Skin of body (tissue), 3 donors: ENCODE measurements at places on chromosomes 2 and 18.

- no peak for DNase-seq
Observed at GRCh38 chr18:75322206-75322605, 105.3 kb downstream of the SMIM21 start.

- DNase-seq: no peak
Observed at GRCh38 chr2:35932276-35932963, 423.2 kb upstream of the CRIM1 start.

- no peak for DNase-seq
Observed at GRCh38 chr18:48794251-48794970, 156.4 kb downstream of the SMAD7 start.

- DNase-seq: no peak
Observed at GRCh38 chr2:8307606-8308180, 374.2 kb upstream of the ID2 start.

DNA sequence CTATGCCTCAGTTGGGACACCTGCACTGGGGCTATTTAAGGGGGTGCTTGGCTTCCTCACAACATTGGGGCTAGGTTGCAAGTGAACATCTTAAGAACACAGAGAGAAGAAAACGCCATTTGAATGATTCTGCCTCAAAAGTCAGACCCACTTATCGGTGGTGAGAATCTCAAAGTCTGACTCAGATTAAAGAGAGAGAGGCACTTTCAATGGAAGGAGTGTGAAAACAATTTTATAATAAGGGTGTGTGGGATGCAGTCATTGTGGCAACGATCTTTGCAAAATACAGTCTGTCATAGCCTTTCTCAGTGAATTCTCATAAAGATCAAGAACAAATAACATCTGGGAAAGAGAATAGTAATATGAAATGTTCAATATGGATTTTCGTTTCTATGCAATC is 41.8 kb downstream of the CCDC102B start:
- DNase-seq: no peak

GRCh38 chr2:60317844-60318243 is 235.6 kb downstream of the BCL11A start:
- no peak for DNase-seq

- no peak for DNase-seq
Observed at GRCh38 chr2:240131941-240132650, 4.0 kb downstream of the COPS9 start.

- DNase-seq: no peak
Observed at GRCh38 chr2:3107567-3107966, 270.1 kb downstream of the EIPR1 start.

DNA sequence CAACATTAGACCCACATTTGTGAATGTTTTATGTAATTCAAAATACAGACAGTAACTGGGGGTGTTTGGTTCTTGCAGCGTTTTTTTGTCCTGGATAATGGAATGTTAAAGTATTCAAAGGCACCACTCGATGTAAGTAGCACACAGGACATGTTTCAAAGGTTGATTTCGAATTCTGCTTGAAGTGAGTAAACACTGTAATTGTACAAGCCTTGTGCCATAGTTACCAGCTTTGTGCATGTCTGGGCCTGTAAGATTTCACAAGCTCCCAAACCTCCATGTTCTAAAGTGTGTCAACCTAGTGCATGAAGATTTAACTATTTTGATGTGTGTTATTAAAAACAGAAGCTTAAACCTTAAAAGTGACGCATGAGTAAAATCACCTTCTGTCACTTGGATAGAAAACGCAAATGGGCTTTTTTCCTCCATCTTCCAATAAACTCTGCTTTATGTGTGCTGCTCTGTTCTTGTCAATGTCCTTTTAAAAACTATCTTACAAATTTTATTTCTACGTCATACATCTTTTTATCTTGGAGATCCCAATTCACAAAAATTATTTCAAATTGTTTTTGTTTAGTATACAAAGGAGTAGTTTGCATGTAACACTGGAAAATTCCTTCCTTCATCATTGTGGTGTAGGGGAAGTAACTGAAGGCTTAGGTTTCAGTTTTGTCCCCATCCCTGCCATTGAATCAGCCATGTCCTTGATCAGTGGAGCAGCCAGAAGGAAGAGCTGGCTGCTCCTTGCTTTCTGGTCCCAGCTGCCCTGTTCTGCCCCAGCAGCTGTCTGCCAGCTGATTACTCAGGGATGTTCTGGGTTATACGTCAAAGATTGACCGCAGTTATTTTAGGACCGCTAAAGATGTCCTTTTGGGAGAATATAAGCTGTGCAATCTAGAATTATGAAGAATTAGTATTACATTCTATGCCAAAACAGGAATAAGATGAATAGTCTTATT is 119.2 kb downstream of the PRKRA start:
- DNase-seq: peak; percentile 4

DNA sequence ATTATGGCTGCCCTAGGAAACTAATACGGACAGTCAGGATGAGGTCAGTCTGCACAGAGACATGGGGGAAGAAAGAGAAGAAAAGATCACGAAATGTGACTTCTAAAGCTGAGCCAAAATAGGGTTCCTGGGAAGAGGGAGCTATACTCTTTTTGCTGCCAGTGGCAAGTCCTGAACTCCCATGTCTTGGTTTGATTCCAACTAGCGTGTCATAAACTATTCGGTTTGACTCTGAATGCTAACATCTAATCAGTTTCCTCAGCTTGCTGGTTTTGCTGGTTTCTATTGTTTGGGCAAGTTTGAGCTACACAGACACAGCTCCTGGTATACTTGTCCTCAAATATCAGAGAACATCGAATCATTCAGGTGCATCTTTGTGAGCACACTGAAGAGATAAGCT is 80.5 kb upstream of the CYP1B1 start:
- no peak for DNase-seq

GRCh38 chr2:66684289-66684688 is 249.4 kb downstream of the MEIS1 start:
- DNase-seq: no peak

- no peak for DNase-seq
Observed at GRCh38 chr2:210655229-210655975, 99.0 kb downstream of the CPS1 start.

DNA sequence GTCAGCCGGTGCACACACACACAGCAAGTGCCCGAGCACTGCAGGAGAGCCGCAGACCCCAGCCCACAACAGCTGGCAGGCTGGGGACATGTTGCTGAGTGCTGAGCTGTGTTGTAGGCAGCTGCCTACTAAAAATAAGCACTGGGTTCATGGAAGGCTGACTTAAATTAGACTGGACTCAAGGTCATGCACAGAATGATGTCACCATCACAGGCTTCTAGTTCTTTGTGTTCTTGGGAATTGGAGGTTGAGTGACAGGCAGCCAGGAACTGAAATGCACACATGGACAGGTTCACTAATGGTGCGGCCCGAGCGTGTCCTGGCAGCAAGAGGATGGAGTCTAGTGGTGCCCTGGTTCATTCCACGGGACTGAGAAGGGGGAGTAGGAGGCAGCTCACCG is 71.3 kb downstream of the VWA3B start:
- DNase-seq: peak; percentile 21

- DNase-seq: no peak
Observed at GRCh38 chr18:55228191-55228590, 268.9 kb upstream of the CCDC68 start.

- DNase-seq: no peak
Observed at GRCh38 chr18:12689256-12689850, 13.2 kb downstream of the CEP76 start.

DNA sequence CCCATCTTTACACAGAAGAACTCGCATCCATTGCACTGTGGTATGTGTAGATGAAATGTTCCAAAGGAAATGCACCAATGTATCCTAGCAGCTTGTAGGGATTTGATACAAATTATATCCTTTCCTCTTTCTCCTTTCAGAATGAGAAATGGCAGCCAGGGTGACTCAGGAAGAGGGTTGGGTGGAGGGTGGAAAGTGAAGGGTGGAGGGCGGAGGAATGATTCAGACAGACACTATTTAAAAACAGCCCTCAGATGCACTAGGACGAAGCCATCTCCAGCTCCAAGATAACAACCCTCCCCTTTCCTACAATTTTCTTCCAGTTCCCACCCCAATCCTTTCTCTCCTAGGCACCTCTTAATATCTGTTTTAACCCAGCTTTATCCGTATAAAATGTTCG is 96.2 kb upstream of the STK39 start:
- no peak for DNase-seq

- no peak for DNase-seq
Observed at GRCh38 chr18:76405280-76405679, 89.8 kb downstream of the ZNF516 start.

DNA sequence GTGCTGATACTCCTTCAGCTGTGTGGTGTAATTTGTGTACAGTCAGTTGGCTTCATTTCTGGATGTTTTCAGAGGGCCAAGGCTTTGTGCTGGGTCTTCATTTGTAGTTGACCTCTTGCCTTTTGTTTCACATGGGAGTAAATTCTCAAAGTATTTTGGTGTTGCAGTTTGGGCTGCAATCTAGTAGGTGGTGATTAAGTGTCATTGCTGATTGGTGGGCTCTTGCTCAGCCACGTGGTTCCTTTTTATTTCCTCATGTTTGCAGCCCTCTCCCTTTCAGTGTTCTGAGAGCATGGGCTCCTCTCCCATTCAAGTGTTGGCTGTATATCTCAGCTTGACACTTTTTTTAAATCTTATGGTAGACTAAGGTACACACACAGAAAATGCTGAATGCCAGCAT is 96.8 kb downstream of the SNTG2 start:
- no peak for DNase-seq

- no peak for DNase-seq
Observed at GRCh38 chr2:29766191-29766590, 155.2 kb downstream of the ALK start.

DNA sequence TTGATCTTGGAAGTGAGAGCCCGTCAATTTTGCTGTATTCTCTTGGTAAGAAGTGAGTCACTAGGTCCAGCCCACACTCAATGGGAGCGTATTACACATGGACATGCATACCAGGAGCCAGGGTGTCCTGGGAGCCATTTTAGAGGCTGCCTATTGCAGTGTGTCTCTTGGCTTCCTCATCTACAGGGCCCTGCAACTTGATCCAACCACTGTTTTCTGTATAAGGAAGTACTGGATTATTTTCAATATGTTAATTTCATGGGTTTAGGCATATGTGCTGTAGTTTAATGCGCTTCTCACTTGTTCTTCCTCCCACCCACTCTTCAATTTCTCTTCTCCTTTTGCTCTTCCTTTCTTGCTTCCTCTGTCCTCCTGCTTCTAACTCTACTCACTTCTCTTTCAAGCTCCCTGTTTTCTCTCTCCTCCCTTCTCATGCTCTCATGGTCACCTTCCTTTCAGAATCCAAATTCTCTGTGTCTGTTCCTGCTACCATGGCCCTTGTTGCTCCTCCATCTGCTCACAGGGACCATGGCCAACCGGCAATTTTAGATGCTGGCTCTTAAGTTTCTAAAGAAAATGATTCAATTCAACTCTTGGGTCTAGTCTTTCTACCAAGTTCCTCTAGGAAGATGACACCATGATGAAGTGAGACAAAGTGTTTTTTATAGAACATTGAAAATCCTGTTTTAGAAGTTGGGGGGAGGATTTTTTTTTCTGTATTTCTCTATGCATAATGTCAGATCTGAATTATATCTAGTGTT is 152.0 kb upstream of the ZEB2 start:
- DNase-seq: no peak

DNA sequence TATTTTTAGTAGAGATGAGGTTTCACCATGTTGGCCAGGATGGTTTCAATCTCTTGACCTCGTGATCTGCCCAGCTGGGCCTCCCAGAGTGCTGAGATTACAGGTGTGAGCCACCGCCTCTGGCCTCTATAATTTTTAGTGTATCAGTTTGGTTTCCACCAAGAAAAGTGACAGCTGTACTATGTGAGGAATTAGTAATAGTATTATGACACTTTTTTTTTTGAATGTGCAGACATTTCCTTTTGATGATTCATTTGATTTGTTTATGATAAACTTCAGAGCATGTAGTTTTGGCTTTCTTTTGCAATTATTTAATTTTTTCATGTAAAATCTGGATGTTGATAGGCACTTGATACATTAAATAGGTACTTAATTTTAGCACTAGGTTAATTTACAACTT is 61.5 kb downstream of the PTPN4 start:
- no peak for DNase-seq

DNA sequence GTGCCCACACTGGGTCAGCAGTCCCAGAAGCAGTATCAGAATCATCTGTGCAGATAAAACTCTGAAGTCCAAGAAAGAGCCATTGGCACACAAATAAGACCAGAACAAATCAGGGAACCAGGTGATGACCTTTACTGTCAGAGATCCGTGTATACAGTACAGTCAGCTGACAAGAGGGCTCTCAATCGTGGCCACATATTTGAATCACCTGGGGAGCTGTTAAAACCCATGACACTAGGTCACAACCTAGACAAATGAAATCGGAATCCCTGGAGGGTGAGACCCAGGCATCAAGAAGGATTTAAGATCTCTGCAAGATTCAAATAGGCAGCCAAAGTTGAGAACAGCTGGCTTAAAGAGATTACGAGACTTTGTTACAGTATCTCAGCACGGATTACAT is 807.1 kb downstream of the RNF144A start:
- DNase-seq: no peak

DNA sequence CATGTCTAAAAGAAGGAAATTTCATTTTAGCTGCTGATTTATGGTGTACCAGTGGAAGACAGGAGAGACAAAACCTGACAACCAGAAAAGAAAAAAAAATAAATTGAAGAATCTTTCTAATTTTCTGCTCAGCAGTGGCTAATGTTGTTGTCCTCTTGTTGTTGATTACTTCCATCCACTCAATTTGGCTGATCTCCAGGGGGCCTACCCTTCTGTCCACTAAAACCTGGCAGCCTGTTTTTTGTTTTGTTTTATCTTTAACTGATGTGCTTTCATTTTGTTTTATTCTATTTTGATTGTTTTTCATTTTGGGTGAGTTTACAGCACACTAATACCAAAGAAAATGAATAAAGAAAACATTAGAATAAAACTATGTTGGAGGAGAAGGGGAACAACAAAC is 27.4 kb downstream of the TFPI start:
- no peak for DNase-seq

DNA sequence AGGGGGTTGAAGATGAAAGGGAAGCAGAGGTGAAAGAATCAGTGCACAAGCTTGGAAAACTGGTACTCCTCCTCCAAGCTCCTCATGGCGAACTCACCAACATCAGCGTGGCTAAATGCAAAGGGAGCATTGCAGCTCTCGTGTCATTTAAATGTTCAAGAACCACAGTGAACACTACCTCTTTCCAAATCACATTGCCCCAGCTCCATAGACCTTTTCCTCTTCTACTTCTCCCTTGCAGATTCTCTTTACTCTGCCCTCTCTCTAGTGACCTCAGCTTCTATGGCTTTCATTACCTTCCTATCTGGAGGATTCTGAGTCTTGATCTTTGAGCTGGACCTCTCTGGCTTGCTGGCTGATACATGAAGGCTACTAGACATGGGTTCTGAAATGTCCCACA is 14.3 kb downstream of the EPB41L3 start:
- no peak for DNase-seq

- DNase-seq: no peak
Observed at GRCh38 chr2:37869771-37870170, 55.3 kb upstream of the RMDN2 start.

DNA sequence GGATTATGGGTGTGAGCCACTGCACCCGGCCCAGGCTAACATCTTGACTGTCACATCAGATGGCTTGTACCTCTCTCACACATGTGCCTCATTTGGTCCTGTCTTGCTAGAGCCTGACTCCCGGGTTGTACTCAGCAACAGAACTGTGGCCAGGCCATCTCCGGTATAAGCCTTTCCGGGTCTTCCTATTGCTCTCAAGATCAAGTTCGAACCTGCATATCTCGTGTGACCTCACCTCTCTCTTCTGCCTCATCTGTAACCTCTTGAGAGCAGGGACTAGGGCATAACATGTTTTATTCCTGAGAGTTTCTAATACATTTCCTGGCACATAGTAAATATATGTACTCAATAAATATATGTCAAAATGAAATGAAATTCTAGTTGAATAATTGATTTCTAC is 114.0 kb downstream of the ACAA2 start:
- no peak for DNase-seq

- DNase-seq: no peak
Observed at GRCh38 chr2:40364151-40364874, 87.6 kb downstream of the SLC8A1 start.
